Natural killer cell (primary cell): ENCODE measurements at places on chromosomes 5 and 9.
A peak's percentile ranks its signal among the peaks of the same experiment; 100 is the strongest.

- H3K4me1 ChIP-seq, result no peaks in the 10 kb centered on the region
- no peaks in the 10 kb centered on the region for H3K27me3 ChIP-seq
- H3K4me3 ChIP-seq, result no peak overlapping the region
- no peak for DNase-seq
- no peaks in the 10 kb centered on the region for H3K36me3 ChIP-seq
- H3K27ac ChIP-seq, result no peak overlapping the region
These were observed 62.6 kb upstream of the SEMA6A start for GRCh38 chr5:116637149-116637740.

GRCh38 chr9:129776938-129777768 lies 24.3 kb upstream of the PTGES start:
- H3K27ac ChIP-seq, result no peak overlapping the region
- H3K36me3 ChIP-seq, result no peaks in the 10 kb centered on the region
- no peak overlapping the region for H3K4me3 ChIP-seq
- H3K4me1 ChIP-seq, result peaks cover 17% of the 10 kb centered on the region
- peak; percentile 58 for DNase-seq

DNA sequence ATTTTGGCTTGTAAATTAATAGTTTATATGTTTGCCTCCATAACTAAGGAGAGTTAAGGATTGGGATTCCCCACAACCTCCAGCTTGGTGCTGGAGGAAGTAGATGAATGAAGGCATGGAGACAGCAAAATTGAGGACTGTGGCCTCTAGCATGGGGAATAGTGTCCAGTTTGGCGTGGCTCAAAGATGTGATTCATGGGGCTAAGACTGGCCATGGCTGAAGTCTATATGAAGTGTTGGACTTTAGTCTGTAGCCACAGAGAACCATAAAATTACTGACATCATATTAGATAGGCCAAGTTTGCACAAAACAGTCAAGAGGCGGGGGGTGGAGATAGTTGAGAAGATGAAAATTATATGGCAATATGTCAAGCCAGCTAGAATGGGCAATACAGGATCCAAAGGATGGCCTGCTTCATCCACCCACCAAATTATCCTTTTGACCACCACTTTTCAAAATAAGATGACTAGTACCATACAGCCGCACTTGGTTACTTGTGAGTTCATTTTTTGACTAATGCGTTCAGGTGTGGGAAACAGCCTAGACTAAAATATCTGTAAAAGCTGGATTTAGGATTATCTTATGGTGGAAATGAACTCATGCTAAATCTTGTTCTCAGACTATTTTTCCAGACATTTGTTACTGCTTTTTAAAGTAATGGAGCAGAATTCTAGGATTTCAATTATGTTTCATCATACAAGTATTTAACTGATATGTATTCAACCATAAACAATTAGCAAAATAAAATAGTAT lies 40.2 kb downstream of the ZNF474 start:
- H3K27me3 ChIP-seq, result no peaks in the 10 kb centered on the region
- DNase-seq, result no peak
- no peak overlapping the region for H3K27ac ChIP-seq

GRCh38 chr5:172574871-172575223 lies 66.2 kb upstream of the NEURL1B start:
- H3K27ac ChIP-seq, result no peak overlapping the region
- no peak overlapping the region for H3K4me3 ChIP-seq
- no peaks in the 10 kb centered on the region for H3K4me1 ChIP-seq
- DNase-seq, result no peak

GRCh38 chr5:138696501-138696900 lies 56.7 kb upstream of the CTNNA1 start:
- no peaks in the 10 kb centered on the region for H3K4me1 ChIP-seq
- no peak overlapping the region for H3K27ac ChIP-seq
- DNase-seq, result no peak
- H3K36me3 ChIP-seq, result no peaks in the 10 kb centered on the region
- H3K27me3 ChIP-seq, result peaks cover 16% of the 10 kb centered on the region

DNA sequence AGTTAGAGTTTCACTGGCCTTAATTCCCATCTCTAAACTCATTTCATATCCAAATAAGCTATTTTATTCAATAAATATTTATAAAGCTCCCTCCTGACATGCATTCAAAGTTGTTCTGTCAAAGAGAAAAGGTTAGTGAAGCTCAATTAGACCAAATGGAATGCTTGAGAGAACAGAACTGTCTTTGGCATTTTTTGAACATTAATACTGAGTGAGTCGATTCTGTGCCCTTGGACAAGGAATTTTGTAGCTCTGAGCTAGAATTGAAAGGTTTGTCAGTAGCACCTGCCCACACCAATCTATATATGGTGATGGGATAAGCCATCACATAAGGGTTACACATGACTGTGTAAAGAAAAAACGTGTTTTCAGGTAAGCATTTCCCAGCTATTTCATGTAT lies 631.2 kb upstream of the CCNG1 start:
- DNase-seq, result no peak
- no peak overlapping the region for H3K4me3 ChIP-seq
- no peaks in the 10 kb centered on the region for H3K4me1 ChIP-seq
- no peaks in the 10 kb centered on the region for H3K27me3 ChIP-seq
- no peaks in the 10 kb centered on the region for H3K36me3 ChIP-seq
- no peak overlapping the region for H3K27ac ChIP-seq
